GM23248 (cell line): ENCODE measurements at places on chromosomes 11 and 22. TPM values are rescaled to one million over a fixed set of nuclear protein-coding genes. Genes with fewer than 3 reads are reported as not detected.

GRCh38 chr11:44116234-44116830 is 20.9 kb downstream of the EXT2 start:
- DNase-seq = no peak

DNA sequence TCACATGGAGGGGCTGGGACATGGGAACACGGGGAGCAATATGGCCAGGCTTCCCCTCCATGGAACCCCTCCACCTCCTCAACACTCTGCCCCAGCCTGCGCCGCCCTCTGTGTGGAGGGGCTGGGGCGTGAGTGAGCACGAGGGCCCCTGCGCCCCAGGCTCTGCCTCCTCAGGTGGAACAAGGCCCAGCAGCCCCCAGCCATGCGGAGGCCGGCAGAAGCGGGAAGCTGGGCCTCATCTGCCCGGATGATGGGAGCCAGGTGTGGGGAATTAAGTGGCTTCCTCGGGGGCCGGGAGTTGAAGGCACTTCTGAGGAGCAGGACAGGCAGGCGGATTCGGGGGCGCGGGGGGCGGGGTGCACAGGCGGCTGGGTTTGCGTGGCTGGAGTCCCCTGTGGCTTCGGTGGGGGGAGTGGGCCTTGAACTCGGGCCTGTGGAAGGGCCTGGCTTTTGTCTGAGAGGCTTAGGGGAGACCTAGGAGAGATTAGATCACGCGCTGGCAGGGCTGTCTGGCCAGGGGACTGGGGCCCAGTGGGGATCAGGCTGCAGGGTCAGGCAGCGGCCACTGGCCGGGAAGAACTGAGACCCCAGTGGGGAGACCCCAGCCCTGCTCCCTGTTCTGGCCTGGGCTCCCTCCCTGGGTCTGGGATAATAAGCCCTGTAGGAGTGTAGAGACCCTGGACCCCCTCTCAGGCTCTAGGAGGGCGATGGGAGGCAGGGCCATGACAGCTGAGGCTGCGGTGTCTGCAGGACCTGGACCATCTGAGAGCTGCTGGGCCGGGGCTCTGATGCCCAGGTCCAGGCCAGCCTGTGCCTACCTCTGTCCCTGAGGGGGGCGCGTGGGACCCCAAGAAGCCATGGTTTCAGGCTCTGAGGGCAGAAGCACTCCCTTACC is 13.3 kb downstream of the PRR33 start:
- DNase-seq = no peak

DNA sequence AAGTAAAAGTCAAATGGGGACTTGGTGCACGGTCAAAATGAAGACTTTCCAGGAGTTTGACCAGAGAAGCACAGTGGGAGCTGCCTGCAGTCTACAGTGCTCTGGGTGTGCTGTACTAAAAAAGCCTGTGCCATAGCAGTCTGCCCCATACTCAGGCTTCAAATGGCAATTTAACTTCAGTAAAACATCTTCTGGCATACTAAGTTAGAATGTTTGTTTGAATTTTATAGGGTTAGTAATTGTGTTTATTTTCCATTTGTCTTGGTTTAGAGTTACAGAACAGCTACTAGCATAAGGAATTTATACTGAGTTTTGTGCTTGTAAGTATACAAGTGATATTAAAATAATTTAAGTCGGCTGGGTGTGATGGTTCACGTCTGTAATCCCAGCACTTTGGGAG is 29.3 kb upstream of the LIPT2 start:
- DNase-seq = no peak

FAR1 gene
- 48.4 and 56.1 TPM in 2 replicates for total RNA-seq

- peak; percentile 80 for DNase-seq
Measured at GRCh38 chr11:73416786-73417185, 40.6 kb downstream of the RELT start.

OR56A5 gene
- total RNA-seq = not detected in 2 replicates

GRCh38 chr22:38802671-38803121 is 8.8 kb upstream of the DNAL4 start:
- peak; percentile 99 for DNase-seq

GRCh38 chr11:82384308-82384707 is 349.4 kb downstream of the FAM181B start:
- DNase-seq = no peak

GRCh38 chr11:61815790-61816735 is 740 bp downstream of the FADS1 start:
- DNase-seq = peak; percentile 85

DNA sequence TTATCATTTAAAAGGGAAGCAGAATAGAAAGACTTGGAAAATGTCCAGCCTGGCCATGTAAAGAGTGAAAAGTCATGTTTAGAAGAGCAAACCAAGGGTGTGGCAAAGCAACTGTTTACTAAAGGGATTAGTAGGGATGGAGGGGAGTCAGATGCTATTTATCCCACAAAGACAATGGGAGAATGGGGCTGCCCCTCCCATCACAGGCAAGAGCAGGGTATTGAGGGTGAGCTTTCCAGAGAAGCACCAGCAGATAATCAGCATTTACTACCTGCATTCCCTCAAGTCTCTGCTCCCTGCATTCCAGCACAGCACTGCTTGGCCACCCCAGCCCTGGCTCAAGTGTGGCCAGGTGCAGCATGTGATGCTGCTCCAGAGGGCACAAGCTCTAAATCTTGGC is 18.5 kb upstream of the QSER1 start:
- DNase-seq = no peak

AQP11 gene
- total RNA-seq = 0.43 and 2.9 TPM in 2 replicates

NUP98 gene
- 79.3 and 142 TPM in 2 replicates for total RNA-seq

- DNase-seq = peak; percentile 10
Measured at GRCh38 chr11:46047520-46047919, 73.7 kb downstream of the PHF21A start.

- DNase-seq = no peak
Measured at GRCh38 chr11:64384028-64384737, 25.2 kb downstream of the RPS6KA4 start.

DNA sequence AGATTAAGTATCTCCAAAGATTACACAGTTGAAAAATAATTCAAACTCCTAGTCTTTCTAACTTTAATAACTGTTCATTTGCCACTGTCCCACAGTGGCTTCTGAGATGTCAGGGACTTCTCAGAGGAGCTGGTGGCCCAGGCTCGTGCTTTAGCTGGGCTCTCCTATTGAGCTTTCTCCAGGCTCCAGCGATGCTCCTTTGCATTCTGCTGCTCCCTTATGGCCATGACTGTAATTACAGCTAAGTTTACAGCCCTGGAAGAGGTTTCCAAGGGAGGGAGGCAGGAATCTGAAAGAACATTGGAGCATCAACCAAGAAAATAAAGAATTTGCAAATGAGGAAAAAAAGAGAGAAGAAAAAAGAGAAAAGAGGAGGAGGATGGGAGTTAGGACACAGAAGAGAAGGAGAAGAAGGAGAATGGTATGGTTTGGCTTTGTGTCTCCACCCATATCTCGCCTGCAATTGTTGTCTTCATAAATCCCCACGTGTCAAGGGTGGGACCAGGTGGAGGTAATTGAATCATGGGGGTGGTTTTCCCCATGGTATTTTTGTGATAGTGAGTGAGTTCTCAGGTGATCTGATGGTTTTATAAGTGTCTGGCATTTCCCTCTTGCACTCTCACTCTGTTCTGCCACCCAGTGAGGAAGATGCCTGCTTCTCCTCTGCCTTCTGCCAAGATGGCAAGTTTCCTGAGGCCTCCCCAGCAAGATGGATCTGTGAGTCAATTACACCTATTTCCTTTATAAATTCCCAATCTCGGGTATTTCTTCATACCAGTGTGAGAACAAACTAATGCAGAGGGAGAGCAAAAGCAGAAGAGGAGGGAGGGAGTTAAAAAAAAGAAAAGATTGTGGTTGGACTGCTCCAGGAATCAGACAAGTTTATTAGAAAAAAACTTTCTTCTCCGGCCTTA is 857.0 kb downstream of the KCNA4 start:
- peak; percentile 86 for DNase-seq

GRCh38 chr11:111569476-111569875 is 29.0 kb downstream of the LAYN start:
- no peak for DNase-seq

CNTF gene
- total RNA-seq = 1.6 and 3.9 TPM in 2 replicates

GRCh38 chr11:79634905-79635304 is 194.1 kb upstream of the TENM4 start:
- no peak for DNase-seq

GRCh38 chr11:121459413-121460017 is 6.7 kb upstream of the SORL1-AS1 start:
- DNase-seq = no peak

POGLUT3 gene
- 21.6 and 26.6 TPM in 2 replicates for total RNA-seq

- peak; percentile 93 for DNase-seq
Measured at GRCh38 chr11:19868281-19868821, 155.7 kb downstream of the NAV2 start.

GRCh38 chr11:9607511-9607899 is 34.0 kb downstream of the WEE1 start:
- no peak for DNase-seq

DNA sequence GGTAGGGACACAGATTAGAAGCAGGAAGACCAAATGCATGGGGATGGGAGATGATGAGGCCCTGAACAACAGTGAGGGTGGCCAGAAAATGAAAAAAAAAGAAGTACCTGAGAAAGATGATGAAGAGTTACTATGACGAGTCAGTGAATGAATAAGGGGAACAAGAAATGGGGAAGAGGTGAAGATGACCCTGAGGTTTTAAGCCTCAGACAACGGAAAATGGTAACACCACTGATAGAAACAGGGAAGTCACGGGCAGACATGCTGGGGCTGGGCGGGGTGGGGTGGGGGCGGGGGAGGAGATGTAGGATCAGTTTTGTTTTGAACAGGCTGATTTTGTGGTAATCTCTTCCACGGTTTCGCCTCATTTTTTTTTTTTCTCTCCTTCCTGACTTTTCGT is 205.1 kb upstream of the CADM1 start:
- no peak for DNase-seq

SNX32 gene
- total RNA-seq = not detected in 2 replicates

DNA sequence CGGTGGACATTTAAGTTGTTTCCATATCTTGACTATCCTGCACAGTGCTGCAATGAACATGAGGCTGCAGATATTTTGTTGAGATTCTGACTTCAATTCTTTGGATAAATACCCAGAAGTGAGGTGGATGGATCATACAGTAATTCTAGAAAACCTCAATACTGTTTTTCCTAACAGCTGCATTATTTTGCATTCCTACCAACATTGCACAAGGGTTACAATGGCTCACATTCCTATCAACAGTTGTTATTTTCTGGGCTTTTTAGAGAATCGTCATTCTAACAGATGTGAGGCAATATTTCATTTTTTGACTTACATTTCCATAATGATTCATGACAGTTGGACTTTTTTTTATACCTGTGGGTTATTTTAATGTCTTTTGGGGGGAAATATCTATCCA is 716.9 kb upstream of the ANO3 start:
- no peak for DNase-seq

DCHS1 gene
- total RNA-seq = 5.8 and 6.4 TPM in 2 replicates

GRCh38 chr11:78425399-78426070 is 7.9 kb upstream of the GAB2 start:
- no peak for DNase-seq

DNA sequence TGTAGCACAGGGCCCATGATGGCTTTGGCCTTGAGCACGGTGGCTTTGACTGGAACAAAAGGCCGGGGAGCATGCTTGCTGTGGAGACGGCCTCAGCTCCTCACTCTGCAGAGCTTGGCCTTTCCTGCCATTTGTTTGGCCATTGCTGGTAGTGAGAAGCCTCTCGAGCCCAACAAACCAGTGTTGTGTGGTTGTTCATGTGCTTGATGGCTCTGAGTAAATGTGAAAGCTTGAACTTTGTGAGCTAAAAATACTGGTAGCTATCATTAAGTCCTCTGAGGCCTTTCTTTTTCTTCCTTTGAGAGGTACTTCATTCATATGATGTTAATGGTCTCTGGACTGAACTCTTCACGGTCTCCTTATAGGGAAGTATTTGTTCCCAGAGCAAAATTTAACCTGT is 39.6 kb downstream of the NAT10 start:
- DNase-seq = no peak

SUN2 gene
- total RNA-seq = 142 and 146 TPM in 2 replicates
